Activated naive CD8-positive, alpha-beta T cell treated with anti-CD3 and anti-CD28 coated beads for 36 hours (primary cell): ENCODE measurements at places on chromosomes 4 and X. TPM values are rescaled to one million over a fixed set of nuclear protein-coding genes. Genes with fewer than 3 reads are reported as not detected.

Gene IQCM
- not detected for total RNA-seq

Gene SLC38A5
- total RNA-seq: 146 TPM

Gene CFI
- not detected for total RNA-seq

DNA sequence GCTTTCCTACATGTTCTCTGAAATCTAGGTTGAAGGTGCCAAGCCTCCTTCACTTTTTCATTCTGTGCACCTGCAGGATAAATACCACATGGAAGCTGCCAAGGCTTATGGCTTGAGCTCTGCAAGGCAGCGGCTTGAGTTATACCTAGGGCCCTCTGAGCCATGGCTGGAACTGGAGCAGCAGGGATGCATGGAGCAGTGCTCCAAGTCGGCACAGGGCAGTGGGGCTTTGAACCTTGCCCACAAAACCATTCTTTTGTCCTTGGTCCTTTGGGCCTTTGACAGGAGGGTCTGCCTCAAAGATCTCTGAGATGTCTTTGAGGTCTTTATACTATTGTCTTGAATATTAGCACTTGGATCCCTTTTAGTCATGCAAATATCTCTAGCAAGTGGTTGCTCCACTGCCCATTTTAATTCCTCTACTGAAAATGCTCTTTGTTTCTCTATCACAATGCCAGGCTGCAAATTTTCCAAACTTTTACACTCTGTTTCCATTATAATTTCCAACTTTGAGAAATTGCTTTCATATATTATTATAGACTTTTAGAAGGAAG, 536.2 kb upstream of the KLHL4 start:
- no peak for DNase-seq
- no peak overlapping the region for H3K4me3 ChIP-seq
- no peaks in the 10 kb centered on the region for H3K27me3 ChIP-seq
- H3K27ac ChIP-seq: no peak overlapping the region
- no peaks in the 10 kb centered on the region for H3K4me1 ChIP-seq

GRCh38 chrX:50812995-50813842, 775 bp downstream of the SHROOM4 start:
- no peak overlapping the region for H3K27ac ChIP-seq
- H3K4me3 ChIP-seq: no peak overlapping the region
- peaks cover 5% of the 10 kb centered on the region for H3K4me1 ChIP-seq
- no peaks in the 10 kb centered on the region for H3K36me3 ChIP-seq
- no peak for DNase-seq
